ENCODE measurements at places on chromosomes 4 and X. TPM values are rescaled to one million over a fixed set of nuclear protein-coding genes. Genes with fewer than 3 reads are reported as not detected.

DNA sequence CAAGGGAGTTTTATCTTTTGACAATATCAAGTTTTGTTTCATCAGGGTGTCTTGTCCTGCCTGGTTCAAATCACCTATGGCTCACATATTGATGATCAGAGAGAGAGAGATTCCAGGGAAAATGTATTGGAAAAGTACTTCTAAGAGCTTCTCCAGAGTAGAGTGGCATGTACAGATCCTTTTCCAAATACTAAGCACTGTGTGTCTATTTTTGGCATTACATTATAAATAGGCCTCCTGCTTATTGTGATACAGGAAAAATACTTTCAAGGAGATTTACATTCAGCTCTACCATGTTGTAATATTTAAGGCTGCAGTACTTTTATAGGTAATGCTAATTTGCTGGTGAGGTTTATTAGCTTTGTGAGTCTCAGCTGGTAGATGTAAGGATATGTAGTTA is 100.8 kb downstream of the DCK start:
- no peak for ATAC-seq

PIR gene
- 3.1 TPM for total RNA-seq

DNA sequence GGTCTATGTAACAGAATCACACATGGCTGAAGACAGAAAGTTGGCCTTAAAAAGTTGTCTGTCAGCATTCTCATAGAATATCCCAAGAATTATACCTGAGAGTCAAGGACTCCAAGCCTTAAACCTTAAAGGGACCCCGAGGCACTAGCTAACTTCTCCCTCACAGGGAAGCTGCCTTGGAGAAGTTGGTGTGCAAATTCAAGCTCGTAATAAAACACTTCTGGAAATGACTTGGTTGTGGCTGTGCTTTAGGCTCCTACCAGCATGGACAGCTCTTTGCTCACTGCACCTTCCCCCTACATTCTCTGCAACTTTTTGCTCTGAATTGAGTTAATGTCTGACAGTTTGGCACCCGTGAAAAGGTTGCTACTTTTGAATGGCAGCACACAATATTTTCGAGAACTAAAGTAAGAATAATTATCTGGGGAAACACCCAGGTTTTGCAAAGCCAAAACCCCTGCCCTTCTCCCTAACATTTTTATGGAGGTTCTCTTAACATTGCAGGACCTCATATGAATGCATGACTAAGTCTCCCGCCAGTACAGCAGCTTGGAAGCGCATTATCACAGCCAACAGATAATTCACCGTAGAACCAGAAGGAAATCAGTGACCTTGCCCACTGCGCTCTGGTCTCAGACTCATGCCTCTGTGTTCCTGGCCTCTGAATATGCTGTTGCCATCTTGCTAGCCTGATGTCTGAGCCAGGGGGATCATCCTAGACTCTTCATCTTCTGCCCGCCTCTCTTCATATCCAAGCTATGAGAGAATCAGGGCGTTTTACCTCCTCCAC is 91.0 kb downstream of the MGST2 start:
- no peak for ATAC-seq

GRCh38 chrX:10944136-10944885 is 166.8 kb upstream of the HCCS start:
- ATAC-seq = no peak

GRCh38 chr4:15198070-15198727 is 195.9 kb downstream of the CPEB2 start:
- no peak for ATAC-seq

GRCh38 chrX:40530509-40530908 is 50.3 kb upstream of the ATP6AP2 start:
- ATAC-seq = no peak

DNA sequence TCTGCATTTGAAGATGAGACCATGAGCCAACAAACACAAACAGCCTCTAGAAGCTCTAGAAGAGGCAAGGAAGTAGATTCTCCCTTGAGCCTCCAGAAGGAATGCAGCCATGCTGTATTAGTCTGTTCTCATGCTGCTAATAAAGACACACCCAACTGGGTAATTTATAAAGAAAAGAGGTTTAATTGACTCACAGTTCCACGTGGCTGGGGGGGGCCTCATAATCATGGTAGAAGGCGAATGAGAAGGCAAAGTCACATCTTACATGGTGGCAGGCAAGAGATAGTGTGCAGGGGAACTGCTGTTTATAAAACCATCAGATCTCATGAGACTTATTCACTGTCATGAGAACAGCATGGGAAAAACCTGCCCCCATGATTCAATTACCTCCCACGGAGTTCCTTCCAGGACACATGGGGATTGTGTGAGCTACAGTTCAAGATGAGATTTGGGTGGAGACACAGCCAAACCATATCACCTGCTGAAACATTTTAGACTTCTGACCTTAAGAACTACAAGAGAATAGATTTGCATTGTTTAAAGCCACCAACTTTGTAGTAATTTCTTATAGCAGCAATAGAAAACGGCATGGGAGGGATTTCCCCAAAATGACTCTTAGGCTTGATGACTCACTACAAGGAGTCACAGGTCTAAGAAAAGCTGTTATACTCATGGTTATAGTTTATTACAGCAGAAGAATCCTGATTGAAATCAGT is 284.4 kb upstream of the SFRP2 start:
- ATAC-seq = peak; percentile 93

GRCh38 chrX:44060221-44060620 is 87.0 kb upstream of the NDP start:
- no peak for ATAC-seq

DNA sequence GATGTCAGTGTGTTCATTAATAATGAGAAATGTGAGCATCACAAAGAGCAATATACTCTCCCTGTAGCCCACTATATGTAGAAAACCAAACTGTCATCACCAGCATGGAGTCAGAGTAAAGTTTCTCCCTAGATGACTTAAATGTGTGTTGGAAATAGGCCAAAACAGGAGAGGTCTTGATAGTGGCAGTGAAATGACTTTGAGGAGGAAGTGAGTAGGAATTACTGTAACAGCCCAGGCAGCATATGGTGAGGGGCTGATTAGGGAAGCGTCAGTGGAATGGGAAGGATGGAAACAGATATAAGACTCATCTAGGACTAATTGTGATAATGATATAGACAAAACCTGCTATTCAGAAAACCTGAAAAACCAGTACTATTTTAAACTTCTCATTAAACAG is 83.9 kb downstream of the ATXN3L start:
- ATAC-seq = no peak

GRCh38 chr4:126440297-126440696 is 1125.5 kb downstream of the FAT4 start:
- no peak for ATAC-seq

PRDX4 gene
- total RNA-seq = 81.1 TPM

MAGEE1 gene
- total RNA-seq = 3.7 TPM

- ATAC-seq = no peak
These were observed 105.5 kb downstream of the PRRG1 start for GRCh38 chrX:37454537-37455285.

EDA2R gene
- total RNA-seq = 6.5 TPM

MGAT4D gene
- not detected for total RNA-seq

- no peak for ATAC-seq
These were observed 5.8 kb downstream of the SRD5A3 start for GRCh38 chr4:55351824-55352223.

RAB33A gene
- total RNA-seq = 34.6 TPM

- peak; percentile 15 for ATAC-seq
These were observed 602 bp downstream of the PRKX start for GRCh38 chrX:3712870-3713224.

TMEM156 gene
- total RNA-seq = 37.9 TPM

- no peak for ATAC-seq
These were observed 43.1 kb upstream of the SETD7 start for GRCh38 chr4:139599076-139599475.

DNA sequence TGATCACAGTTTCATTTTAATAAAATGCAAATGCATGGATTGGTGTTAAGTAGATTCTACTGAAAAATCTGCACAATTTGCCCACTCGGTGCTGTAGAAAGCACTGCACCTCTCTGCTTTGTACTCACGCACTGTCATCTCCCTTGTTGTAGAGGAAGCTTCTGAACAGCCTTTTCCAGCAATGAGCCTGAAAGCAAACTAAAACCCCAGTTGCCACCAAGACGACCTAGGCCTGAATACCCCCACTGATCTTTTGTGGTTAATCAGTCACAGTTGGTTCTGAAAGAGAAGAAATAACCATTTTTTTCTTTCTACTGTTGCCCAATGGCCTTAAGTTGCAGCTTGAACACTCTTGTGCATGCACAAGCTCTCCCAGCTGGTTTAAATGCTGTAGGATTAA is 229.8 kb downstream of the NLGN4X start:
- no peak for ATAC-seq

- peak; percentile 84 for ATAC-seq
These were observed 74.1 kb downstream of the DOCK11 start for GRCh38 chrX:118569676-118570075.

DNA sequence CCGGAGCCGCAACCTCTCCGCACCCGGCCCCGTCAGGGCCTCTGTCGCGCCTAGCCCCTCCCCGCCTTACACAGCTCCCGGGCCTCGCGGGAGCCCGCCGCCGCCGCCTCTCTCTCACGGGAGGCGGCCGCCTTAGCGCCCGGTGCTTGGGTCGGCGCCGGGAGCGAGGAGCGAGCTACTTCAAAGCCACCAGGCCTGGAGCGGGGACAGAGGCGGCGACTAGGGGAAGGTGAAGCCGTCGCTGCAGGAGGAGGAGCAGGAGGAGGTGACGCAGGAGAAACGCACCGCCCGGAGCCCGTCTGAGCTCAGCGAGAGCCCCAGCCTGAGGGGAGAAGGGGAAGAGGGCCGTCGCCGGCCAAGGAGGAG is 250 bp downstream of the USP9X start:
- ATAC-seq = peak; percentile 41

DNA sequence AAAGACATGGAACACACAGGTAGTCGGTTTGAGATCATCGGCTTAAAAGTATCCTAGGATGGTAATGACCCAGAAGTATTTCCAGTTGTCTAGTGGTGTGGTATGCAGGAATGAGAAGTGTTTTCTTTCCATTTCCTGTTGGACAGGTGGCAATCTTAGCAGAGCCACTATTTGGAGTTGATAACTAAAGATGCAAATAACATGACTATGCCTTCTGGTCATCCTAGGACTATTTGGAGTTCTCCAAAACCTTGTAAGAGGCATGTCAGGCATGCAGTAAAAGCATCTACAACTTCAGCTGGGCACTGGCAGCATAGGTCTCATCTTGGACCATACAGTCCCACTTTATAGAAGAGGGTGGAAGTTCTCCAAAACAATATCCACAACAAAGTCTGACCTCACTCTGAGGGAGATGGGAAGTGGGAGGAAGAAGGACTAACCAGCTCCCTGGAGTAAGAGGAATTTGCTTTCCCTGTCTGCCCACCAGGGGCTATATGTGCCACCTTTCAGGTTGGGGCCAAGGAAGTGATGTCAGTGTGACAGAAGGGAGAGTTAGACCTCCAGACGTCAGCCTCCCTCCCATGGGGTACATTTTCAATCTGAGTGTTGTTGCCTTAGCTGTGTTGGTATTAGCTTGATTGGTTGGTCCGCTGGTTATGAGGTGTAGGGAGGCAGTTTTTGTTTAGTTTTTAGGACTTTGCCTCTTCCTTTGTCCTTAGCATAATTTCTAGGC is 101.2 kb upstream of the MYOZ2 start:
- no peak for ATAC-seq

- ATAC-seq = no peak
These were observed 155.8 kb downstream of the ARAP2 start for GRCh38 chr4:36088542-36088941.

DNA sequence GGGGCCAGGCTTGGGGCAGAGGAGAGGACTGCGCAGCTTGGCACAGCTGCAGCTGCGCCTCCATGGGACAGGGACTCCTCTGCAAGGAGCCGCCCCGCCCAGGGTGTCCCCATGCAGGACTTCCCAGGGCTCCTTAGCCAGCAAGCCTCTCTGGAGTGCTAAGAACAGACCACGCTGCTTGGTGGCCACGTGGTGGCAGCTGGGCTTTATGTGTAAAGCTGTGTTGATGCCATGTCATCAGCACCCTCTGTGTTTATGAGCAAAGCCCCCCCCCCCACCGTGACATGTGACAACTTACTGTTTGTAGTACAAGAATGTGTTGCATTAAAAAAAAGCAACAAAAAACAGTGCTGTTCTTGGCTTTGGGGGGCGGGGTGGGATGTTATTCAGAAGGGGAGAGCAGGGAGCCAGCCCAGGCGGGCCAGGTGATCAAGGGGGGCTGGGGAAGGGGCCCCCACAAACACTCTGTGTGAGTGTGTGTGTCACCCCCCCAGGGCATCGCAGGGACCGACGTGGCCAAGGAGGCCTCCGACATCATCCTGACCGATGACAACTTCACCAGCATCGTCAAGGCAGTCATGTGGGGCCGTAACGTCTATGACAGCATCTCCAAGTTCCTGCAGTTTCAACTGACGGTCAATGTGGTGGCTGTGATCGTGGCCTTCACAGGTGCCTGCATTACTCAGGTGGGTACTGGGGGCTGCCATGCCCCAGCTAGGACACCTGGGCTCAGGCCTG is 40.3 kb downstream of the ATP2B3 start:
- ATAC-seq = no peak

XG gene
- total RNA-seq = not detected

EPHA5 gene
- not detected for total RNA-seq

FAM133A gene
- not detected for total RNA-seq

GRCh38 chrX:46777971-46778810 is 19.3 kb upstream of the SLC9A7 start:
- ATAC-seq = no peak

- no peak for ATAC-seq
These were observed 81.0 kb downstream of the LNX1 start for GRCh38 chr4:53510321-53510720.

DNA sequence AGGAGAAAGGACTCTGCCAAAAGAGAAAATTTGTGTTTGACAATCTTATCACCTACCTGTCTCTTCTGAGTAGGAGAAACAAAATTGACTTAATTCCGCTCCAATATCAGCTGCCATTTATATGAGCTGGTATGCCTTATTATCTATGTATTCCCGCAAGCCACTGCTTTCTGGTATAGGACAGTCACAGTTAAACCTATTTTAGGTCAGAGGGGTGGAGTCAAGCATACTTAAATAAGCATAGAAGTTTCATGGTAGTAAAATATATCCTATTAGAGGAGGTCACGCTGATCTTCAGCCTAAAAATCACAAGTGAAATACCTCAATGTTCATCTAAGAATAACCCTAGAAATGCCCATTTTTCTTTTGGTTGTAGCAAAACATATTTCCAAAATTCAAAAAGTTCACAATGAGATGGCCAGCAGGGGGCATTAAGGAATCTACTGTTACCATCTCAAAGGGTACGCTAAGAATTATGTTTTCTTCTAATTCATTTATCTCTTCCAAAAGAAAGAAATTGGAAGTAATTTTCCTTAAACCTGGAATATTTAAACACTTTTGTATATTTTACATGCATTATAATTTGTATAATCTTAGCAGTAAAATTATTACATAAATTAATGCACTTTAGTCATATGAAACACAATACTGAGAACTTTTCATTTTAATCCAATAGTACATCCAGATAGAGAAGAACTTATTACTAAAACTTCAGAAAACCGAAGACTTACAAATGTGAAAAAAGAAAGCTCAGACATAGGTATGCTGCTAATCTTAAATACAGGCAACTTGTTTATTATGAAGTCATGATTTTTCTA is 10.5 kb downstream of the PPAT start:
- ATAC-seq = no peak

GRCh38 chr4:48315728-48316630 is 25.4 kb upstream of the SLAIN2 start:
- ATAC-seq = peak; percentile 59

WDFY3 gene
- 2.3 TPM for total RNA-seq

- ATAC-seq = no peak
These were observed 26.6 kb downstream of the PIGG start for GRCh38 chr4:525660-526059.

SNX25 gene
- 31.2 TPM for total RNA-seq

ENPEP gene
- 0.16 TPM for total RNA-seq

RASL11B gene
- 0.34 TPM for total RNA-seq

GRCh38 chr4:32462944-32463343 is 1742.8 kb downstream of the PCDH7 start:
- no peak for ATAC-seq

Measured in activated T-helper 17 cell treated with anti-CD3 and anti-CD28 coated beads, Interleukin-2, amount 50 U/mL, for 72 hours (primary cell).